ENCODE measurements at places on chromosomes 5 and 9.

- DNase-seq, result no peak
Observed at GRCh38 chr9:88998503-88998902, 7.2 kb downstream of the S1PR3 start.

GRCh38 chr9:38213631-38214299 is 144.7 kb upstream of the SHB start:
- DNase-seq, result no peak

DNA sequence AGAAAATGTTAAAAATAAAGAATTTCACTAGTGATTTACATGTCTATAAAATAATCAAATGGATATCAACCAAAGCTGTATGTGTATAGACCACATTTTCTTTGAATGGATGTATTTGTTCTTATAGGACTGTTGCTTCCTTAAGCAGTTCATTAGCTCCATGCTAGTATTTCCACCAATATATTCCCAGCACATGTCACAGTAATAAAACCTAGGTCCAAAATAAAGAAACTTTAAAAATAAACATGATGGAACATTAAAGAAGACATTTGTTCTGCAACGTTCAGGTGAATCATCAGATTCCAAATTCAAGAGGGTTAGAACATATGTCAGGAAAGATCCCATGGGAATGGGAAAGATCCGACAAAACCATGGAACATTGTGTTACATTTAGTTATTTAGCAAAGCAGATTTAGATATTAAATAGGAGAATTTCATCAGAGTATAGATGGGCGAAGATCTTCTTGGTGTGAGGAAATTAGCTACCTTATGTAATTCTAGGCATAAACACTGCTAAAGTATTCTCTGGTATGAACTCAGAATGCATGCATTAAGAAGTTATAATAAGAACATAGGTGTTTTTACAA is 490.7 kb downstream of the CDH18 start:
- DNase-seq, result no peak

GRCh38 chr9:87233431-87233830 is 264.2 kb upstream of the DAPK1 start:
- DNase-seq, result no peak

GRCh38 chr9:89814340-89815040 is 209.7 kb downstream of the GADD45G start:
- DNase-seq, result no peak

DNA sequence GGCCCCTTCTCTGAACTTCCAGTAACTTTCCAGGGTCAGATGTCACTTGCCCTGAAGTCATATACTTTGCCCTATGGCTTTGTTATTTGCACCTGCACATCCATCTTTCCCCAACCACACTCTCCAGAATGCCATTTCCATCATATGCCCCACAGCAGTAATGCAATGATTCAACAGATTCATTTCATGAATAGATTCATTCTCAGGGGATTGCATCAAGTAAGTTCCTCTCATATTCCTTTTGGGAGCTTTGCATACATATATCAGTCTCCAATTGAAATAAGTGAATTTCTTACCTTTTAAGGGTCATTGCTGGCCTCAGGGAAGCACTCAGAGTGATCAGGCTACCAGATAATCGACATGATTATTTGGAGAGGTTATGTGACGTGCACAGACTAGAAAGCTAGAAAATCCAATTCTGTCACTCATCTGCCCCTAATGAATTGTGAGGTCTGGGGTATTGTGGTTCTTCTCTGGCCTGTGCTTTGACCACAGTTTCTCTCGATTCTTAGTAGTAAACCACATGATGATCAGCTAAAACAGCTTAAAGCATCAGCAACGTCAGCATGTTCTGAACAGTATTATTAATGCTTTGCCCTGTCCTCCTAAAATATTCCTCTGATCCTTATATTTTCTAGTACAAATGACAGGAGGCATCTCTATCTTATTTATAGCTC is 179.9 kb downstream of the ATPSCKMT start:
- no peak for DNase-seq

DNA sequence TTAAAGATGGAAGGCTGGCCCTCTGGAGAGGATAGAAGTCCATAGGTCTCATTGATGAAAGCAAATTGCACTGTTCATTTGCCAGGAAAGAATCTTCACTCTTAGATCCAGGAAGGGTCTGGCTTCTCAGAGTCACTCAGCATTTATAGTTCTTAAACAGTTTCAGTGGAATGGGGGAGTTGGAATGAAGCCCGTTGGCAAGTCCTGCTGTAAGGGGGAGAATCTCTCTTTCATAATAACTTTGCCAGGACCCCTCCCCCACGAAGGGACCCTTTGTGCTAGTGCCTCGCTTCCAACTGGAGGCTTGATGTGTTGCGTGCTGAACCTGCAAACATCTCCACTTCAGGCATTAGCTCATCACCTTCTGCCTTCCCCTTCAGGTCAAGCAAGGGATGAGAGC is 57.1 kb downstream of the ENTREP1 start:
- no peak for DNase-seq

DNA sequence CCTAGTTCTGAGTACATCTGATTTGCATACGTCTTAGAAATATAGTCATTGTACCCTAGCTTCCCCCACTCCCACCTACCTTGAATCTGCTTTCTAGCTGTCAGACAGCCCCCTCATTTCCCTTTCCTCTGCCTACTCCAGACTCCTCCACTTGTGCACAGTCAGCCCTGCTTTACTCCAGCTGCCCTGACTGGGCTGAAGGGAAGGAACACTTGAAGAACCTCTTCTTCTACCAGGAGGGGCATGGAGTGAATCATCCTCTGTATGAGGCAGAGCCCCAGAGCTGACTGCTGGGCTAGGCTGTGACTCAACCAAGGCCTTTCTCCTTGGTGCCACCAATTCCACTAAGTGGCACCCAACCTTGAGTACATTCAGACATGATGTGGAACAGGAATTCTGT is 18.1 kb upstream of the ZFR start:
- no peak for DNase-seq

DNA sequence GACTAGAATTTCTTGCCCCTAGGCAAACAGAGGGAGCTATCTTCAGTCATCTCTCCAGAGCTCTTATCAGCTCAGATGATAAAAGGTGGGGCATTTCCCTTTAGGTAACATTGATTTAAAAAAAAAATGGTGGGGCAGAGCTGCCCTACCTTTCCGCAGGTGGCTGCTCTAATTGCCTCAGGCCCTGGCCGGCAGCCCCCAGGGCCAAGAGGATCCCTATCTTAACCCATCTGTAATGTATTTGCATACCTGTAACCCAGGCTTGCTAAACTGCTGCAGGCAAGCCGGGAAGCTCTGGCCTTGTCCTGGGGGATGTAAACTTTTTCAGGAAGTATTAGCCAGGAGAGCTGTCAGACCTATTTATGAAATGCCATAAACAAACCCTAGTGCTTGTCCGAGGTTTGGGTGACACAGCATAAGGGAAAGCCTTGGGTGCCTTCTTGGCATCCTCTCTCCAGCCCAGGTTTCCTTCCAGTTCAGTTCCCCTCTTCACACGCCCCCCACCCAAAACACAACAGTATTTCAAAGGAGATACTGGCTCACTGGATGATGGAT is 20.9 kb upstream of the ZSWIM6 start:
- no peak for DNase-seq

GRCh38 chr9:126294331-126295081 is 32.1 kb upstream of the MVB12B start:
- no peak for DNase-seq

- DNase-seq, result no peak
Observed at GRCh38 chr5:132069561-132069960, 4.0 kb upstream of the CSF2 start.

GRCh38 chr9:77679088-77679487 is 31.0 kb upstream of the GNA14 start:
- no peak for DNase-seq

DNA sequence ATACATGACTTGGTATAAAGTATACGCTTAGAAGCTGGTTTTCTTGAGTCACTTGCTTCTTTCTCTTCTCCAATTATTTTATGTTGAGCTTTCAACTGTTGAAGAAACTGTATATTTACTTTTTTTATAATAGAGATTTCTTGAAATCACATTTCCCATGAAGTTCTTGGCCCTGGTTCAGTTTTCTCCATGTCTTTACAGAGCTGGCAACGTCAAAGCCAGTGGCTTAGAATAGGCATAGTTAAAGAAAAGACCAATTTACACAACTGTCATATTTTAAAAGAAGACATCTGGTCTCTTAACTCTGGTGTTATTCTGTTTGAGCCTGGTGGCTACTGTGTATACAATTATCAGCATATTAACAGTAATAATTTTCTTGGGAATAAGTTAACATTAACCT is 1249.3 kb downstream of the CDH12 start:
- no peak for DNase-seq

- no peak for DNase-seq
Observed at GRCh38 chr9:93200449-93200742, 16.5 kb downstream of the WNK2 start.

- no peak for DNase-seq
Observed at GRCh38 chr5:164013077-164013670, 507.8 kb downstream of the MAT2B start.

- no peak for DNase-seq
Observed at GRCh38 chr5:127806776-127807175, 103.6 kb downstream of the CCDC192 start.

- no peak for DNase-seq
Observed at GRCh38 chr9:99300603-99301002, 78.5 kb downstream of the SEC61B start.

- DNase-seq, result no peak
Observed at GRCh38 chr9:132774886-132775285, 103.2 kb downstream of the AK8 start.

GRCh38 chr5:111347021-111347420 is 122.8 kb downstream of the CAMK4 start:
- no peak for DNase-seq

GRCh38 chr9:2220036-2220435 is 204.9 kb downstream of the SMARCA2 start:
- DNase-seq, result no peak

GRCh38 chr9:8718121-8718725 is 918.6 kb upstream of the DMAC1 start:
- DNase-seq, result peak; percentile 13

- DNase-seq, result no peak
Observed at GRCh38 chr9:125434986-125435775, 173.6 kb downstream of the GAPVD1 start.

DNA sequence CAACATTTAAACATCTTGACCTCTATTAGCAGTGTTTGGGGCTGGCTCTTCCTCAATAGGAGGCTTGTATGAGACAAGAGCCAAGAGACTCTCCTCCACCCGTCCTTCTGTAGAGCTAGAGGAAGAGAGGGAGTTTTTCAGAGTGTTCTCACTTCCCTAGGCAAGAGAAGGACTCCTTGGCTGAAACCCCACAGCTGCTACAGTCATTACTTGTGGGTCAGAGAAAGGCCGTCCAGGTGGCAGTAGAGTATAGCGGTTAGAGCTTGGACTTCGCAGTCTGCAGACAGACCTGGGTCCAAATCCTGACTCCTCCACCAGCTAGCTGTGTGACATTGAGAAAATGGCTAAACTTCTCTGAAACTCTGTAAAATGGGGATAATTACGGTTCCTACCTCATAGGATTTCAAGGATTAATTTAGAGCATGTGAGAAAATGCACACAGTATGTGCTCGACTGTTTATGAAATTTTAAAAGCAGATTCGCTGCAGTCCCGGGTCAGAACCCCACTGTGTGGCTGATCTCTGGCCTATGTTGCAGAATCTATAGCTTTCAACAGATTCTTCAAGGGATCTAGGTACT is 80.8 kb upstream of the ARAP3 start:
- DNase-seq, result no peak

DNA sequence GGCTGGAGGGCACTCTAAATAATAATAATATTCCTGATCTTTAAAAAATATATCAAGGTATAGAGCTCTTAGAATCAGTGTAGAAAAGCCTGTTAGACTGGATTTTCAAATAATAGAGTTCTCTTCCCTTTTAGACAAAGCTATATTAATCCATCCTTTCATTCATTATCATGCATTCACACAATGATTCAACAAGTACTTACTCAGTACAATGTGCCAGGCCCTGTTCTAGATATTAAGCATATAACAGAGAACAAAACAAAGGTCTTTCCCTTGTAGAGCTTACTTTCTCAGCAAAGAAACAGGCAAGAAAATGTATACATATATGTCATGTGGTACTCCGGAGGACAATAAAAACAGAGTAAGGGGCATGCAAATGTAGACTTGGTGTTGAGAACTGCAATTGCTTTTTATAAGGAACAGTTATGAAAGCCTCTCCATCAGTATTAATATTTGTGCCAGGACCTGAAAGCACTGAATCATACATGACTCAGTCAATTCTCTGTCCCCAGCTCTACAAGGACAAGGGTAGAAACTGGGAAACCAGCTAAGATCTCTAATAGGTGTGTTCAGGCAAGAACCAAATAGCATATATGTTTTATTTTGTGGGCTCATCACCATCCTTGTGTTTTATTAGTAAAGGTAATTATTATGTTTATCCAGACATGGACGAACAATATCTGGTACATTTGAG is 72.2 kb downstream of the PIP5K1B start:
- DNase-seq, result no peak

- DNase-seq, result no peak
Observed at GRCh38 chr5:132746954-132747615, at the start of gene CCNI2. Gene CCNI2 (plus strand): TSS chr5:132747426. CDS start chr5:132747496, 70 bp downstream.

- DNase-seq, result no peak
Observed at GRCh38 chr9:134224127-134224526, 59.8 kb upstream of the RNU6ATAC start.

- DNase-seq, result no peak
Observed at GRCh38 chr5:96173366-96173765, 211.7 kb upstream of the ELL2 start.

DNA sequence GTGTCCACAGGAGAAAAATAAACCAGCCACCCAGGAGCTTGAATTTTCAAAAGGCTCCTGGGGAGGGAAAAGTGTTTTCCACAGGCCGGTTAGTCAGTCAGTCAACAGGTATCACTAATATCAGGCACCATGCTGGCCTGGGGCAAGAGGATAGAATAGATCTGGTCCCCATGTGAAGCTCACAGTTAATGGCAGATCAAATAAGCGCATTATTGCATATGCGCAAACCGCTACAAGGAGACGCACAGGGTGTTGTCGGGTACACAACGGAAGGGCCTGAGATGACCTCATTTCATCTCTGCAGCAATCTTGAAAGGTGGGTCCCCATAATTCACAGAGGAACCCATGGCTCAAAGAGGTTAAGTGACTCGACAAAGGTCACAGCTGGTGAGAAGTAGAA is 260.7 kb downstream of the CRB2 start:
- no peak for DNase-seq

DNA sequence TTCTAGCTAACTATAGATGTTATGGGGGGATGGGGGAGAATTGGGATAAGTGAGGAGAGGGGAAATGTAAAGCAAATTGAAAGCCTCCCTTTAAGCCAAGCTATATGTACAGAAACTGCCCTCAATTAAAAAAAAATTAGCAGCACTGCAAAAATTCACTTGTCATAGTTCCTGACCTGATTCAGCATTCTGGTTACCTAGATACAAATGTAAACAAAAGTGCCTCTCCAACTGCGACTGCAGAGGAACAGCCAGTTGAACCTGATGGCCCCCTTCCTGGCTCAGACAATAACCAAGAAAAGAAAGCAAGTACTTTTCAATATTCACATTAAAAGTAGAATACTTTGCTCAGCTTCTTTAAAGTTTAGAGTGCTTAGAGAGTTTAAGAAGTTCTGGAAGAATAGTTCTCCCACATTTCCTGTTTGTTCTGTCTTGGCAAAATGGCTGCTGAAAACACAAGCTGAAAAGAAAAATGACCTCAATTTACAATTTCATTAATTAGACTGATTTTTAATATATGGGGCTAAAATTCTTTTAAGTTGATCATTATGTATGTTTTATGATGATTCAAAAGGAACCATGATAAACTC is 1.5 kb downstream of the FAM81B start:
- DNase-seq, result no peak

- no peak for DNase-seq
Observed at GRCh38 chr5:119614838-119615237, 14.5 kb upstream of the FAM170A start.

Data from thoracic aorta (tissue), 2 donors.